Cortex of kidney (tissue), 1 donor: ENCODE measurements at places on chromosomes 3 and 15.

DNA sequence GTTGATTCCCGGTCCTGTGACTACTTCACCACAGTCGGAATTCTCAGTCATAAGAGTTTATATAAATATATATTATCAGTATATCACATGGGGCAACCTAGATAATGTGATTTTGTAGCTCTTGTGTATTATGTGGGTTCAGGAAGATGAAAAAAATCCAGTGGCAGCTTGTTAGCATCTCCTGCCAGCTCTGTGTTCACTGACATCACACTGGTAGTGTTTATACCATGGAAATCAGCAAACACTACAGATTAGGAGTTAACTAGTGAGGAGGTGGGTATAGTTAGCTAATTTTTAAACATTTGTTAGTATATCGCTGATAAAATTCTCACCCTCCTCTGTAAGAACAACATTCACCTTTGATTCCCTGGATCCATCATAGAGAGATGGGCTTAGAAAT is 44.5 kb upstream of the KCNMB2 start:
- DNase-seq, result no peak

DNA sequence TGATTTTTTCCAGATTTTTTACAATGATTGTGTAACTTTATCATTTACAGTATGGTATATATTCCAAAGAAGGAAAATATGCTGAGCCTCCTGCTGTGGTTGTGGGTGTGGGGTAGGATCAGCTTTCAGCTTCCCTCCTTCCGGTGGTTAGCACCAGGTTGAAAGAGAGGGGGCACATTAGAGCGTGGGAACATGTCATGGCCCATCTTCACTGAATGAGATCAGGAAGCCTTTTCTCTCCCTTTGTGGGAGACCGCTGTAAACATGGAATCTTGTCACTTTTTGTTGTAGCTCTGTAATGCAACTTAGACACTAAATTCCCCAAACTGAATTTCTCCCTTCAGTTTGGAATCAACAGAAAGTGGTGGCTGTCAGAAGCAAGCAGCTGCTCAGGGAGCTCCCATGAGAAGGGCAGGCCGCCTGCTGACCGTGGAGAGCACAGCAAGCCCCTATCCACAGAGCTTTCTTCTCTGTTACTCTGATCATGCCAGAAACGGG is 86.7 kb upstream of the LIMD1 start:
- DNase-seq, result no peak

DNA sequence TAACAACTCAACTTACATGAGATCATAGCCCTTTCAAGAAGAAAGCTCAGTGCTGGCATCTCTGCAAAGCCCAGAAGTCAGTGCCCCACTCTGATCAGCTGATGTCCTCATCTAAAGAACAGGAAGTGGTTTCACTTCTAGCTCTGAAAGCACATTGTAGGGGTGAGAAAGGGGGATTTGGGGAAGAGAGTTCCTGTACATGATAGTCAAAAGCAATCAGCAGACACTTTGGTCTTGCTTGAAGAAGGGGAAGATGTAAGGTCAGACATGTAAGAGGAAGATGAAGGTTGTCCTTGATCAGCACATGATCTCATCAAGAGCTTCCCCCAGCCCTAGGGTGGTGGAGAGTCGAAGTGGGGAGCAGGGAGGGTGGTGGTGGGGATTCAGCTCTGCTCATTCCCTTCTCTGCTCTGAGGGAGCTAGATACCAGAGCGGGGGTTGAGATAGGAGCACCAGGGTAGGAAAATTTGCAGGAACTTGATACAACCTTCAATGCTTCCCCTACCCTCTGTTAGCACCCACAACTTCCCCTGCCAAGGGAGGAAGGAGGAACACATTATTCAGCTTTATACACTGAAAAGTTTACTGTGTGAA is 76.4 kb upstream of the ETV5 start:
- no peak for DNase-seq

DNA sequence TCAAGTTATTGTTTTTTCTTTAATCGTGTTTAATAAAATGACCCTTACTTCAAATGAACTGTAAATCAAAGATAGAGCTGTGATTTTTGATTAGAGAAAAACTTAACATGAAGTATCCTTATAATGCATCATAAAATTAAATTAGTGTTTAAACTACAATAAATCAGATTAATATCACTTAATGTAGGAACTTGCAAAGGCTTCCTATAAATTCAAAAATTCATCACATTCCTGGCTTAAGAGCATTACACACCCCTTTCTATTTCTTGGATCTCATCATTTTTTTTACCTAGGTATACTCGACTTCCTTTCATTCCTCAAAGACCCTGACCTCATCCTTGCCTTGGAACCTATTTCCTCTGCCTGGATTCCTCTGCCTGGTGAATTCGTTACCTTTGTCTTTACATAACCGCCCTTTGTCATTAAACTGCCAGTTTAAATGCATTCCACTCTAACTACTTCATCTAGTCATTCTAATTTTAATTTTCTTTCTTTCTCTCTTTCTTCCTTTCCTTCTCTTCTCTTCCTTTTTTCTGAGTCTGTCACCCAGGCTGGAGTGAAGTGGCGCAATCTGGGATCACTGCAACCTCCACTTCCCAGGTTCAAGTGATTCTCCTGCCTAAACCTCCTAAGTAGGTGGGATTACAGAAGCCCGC is 1244.5 kb downstream of the OTOL1 start:
- DNase-seq, result no peak

DNA sequence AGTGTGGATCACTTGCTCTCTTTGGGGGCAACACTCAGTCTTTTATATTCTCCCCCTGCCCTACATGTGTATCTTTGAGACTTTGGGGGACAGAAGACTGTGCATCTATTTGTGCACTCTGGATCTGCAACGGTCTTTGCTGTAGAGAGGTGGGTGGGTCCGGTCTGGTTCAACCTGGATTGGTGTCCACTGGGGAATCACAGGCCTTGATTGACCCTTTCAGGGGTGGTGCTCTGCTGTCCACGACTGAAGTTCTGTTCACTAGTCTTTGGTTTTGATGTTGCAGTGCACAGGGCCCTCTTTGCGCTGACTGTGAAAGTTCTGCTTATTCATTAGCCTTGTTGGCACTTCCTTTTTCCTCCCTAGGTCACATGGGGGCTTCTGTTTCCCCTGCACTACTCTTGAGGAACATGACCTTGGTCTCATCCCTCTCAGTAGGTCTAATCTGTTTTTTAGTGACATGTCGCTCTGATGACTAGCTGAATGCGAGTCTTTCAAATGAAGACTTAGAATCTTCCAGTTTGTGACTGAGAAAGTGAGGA is 284.2 kb downstream of the SV2B start:
- no peak for DNase-seq

GRCh38 chr15:25705433-25706115 is 157.6 kb downstream of the ATP10A start:
- DNase-seq, result no peak

DNA sequence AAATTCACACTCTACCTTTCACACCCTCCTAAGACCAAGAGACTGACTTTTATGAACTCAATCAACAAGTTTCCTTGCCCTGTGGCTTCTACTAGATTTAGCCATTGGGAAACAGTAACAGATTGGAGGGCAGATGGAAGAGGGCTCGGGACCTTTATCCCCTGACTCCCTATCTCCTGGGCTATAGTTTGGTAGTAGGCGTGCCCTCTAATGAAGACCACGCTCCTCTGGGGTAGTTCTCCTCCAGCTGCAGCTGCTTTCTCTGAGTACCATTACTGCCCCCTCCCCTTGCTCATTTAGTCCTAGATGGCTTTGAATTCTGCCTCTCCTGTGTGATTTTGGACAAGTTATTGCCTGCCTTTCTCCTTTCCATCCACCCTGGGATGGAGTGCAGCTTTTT is 33.3 kb downstream of the FMN1 start:
- DNase-seq, result no peak

- DNase-seq, result no peak
Measured at GRCh38 chr15:38323895-38324294, 71.3 kb downstream of the SPRED1 start.

DNA sequence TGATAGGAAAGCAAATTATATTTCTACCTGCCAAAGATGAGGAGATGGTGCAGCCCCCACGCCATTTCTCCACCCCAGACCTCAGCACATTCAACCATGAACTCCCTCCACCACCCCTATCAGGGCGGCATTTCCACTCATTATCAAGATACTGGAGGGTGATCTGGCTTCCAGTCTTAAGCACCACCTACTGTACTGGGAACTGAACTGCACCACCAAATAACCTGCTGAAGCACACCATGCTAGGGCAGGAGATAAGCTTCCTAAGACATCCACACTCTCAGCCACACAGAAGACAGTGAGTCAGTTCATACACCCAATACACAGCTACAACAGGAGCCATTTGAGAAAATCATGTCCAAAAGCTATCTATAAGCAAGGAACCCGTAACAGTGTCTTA is 98.8 kb downstream of the FGF7 start:
- no peak for DNase-seq

DNA sequence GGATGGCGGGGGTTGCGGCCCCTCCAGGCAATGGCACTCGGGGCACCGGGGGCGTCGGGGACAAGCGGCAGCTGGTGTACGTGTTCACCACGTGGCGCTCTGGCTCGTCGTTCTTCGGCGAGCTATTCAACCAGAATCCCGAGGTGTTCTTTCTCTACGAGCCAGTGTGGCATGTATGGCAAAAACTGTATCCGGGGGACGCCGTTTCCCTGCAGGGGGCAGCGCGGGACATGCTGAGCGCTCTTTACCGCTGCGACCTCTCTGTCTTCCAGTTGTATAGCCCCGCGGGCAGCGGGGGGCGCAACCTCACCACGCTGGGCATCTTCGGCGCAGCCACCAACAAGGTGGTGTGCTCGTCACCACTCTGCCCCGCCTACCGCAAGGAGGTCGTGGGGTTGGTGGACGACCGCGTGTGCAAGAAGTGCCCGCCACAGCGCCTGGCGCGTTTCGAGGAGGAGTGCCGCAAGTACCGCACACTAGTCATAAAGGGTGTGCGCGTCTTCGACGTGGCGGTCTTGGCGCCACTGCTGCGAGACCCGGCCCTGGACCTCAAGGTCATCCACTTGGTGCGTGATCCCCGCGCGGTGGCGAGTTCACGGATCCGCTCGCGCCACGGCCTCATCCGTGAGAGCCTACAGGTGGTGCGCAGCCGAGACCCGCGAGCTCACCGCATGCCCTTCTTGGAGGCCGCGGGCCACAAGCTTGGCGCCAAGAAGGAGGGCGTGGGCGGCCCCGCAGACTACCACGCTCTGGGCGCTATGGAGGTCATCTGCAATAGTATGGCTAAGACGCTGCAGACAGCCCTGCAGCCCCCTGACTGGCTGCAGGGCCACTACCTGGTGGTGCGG is 1.9 kb downstream of the CHST2 start:
- no peak for DNase-seq

GRCh38 chr3:156316076-156316475 is 195.7 kb downstream of the KCNAB1 start:
- no peak for DNase-seq

DNA sequence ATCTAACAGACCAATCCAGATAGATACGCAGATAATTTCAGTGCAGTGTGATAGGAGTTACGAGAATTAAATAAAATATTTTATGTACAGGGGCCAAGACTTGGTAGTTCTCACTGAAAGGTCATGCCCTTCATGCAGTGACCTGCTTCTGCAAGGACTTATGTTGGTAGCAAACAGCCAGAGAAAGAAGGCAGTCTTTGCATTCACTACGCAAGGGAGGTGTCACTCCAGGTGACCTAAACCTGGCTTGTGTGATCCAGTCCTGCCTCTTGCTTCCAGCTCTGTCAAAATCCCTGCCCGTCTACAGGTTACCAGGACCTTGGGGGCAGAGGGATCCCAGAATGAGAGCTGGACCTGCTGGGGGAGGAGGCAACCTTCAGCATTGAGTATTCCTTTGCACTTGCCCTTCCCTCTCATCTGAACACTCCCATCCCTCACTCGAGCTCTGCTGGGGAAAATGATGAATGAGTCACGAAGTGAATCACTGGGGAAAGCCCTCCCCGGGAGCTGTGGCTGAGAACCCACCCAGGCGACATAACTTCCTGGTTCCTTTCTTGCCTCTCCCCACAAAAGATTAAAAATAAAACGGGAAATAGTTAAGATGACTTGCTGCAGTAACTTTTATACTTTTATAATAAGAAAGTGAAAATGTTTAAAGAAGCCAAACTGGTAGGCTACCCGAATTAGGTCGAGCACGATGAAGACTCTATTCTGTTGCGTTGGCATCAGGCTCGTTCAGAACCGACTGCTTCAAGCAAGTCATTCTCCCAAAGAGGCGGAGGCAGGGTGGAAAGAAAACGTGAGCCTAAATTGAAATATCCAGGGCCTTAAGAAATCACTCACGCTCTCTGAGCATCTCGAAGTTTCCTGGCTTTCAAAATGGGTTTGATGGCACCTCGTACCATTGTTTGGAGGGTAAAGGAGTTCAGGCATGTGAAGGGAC is 216.1 kb downstream of the SLCO3A1 start:
- no peak for DNase-seq

- DNase-seq, result no peak
Measured at GRCh38 chr3:82080261-82080660, 318.8 kb upstream of the GBE1 start.

GRCh38 chr3:52454250-52454937 is 553 bp upstream of the TNNC1 start:
- no peak for DNase-seq

DNA sequence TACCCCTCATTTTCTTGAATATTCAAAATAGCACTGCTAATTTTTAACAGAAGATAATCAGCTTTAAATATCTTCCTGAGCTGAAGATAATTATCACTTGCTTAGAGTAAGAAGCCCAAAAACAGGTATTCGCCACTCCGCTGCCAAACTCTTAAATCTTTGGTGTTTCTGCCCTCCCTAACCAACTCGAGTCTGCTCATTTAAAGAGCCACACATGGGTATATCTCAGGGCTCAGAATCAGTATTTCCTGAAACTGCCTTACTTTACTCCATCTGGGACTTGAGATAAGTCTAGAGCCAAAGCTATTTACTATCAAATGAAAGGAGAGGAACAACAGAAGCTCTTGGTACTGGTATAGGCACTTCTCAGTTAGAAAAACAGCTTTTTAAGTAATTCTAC is 10.8 kb downstream of the PDCD10 start:
- DNase-seq, result no peak

DNA sequence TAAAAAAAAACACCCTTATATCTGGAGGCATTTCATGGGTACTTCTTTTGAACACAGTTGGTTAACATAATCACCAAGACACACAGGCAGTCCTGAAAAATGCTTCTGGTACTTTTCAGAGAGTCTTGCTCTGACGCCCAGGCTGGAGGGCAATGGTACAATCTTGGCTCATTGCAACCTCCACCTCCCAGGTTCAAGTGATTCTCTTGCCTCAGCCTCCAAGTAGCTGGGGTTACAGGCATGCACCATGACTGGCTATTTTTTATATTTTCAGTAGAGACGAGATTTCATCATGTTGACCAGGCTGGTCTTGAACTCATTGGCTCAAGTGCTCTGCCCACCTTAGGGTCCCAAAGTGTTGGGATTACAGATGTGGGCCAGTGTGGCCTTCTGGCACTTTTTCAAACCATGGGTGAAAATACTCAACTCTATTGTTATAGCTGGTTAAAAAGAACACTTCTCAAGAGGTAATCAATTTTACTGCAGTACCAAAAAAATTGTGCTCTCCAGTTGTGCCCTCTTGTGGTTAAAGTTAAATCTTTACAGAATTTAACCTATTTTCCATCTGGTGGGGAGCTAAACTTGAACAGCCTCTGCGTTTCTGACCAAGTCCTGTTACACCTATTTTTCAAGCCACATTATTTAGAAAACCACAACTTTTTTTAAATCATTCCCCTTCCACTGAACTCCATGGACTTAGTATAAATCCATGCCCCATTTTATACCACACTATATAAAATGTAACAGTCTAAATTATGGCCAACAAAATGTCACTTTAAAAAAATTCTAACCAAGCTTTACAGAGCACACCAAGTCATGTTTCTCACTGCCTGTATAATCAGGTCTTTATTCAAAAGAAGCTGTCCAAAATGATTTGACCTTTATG is 1.2 kb upstream of the SNAPC5 start:
- no peak for DNase-seq
